Smooth muscle cell of the umbilical artery (primary cell): ENCODE measurements at places on chromosomes 3 and 15. TPM values are rescaled to one million over a fixed set of nuclear protein-coding genes. Genes with fewer than 3 reads are reported as not detected.

Gene ROPN1
- not detected in 2 replicates for total RNA-seq

Gene LRRN1
- total RNA-seq = not detected in 2 replicates

Gene CAPN3
- 0.74 and 4.2 TPM in 2 replicates for total RNA-seq

Gene ITIH1
- total RNA-seq = not detected in 2 replicates

Gene CPN2
- total RNA-seq = not detected in 2 replicates

Gene DNAH12
- total RNA-seq = 0.37 and 0.59 TPM in 2 replicates

Gene NAALADL2
- total RNA-seq = 13.1 and 17.8 TPM in 2 replicates

Gene PSTPIP1
- not detected in 2 replicates for total RNA-seq

Gene TNNC1
- total RNA-seq = 0.89 TPM in 1 of 2 replicates, not detected in the other

Gene IL5RA
- not detected in 2 replicates for total RNA-seq

Gene DLEC1
- total RNA-seq = under 0.01 and 0.09 TPM in 2 replicates

Gene PLXNB1
- total RNA-seq = 33.6 and 45.5 TPM in 2 replicates

Gene CCDC54
- total RNA-seq = not detected in 2 replicates

Gene LRRC2
- under 0.01 and 0.23 TPM in 2 replicates for total RNA-seq

Gene CCR4
- under 0.01 TPM in 1 of 2 replicates, not detected in the other for total RNA-seq

Gene A4GNT
- total RNA-seq = not detected in 2 replicates

Gene IL20RB
- 0.59 and 1.9 TPM in 2 replicates for total RNA-seq

Gene SAMD7
- not detected in 2 replicates for total RNA-seq

Gene RAB27A
- total RNA-seq = 8.0 and 12.0 TPM in 2 replicates

Gene DPPA2
- total RNA-seq = not detected in 2 replicates

Gene EPB42
- not detected in 2 replicates for total RNA-seq

Gene KLF15
- 0.59 TPM in 1 of 2 replicates, not detected in the other for total RNA-seq

Gene CPNE9
- total RNA-seq = not detected in 2 replicates

Gene MUC13
- total RNA-seq = not detected in 2 replicates

Gene GUCA1C
- total RNA-seq = not detected in 2 replicates

Gene GP5
- 0.14 and 0.59 TPM in 2 replicates for total RNA-seq
